ENCODE measurements at places on chromosomes 5 and 9.

DNA sequence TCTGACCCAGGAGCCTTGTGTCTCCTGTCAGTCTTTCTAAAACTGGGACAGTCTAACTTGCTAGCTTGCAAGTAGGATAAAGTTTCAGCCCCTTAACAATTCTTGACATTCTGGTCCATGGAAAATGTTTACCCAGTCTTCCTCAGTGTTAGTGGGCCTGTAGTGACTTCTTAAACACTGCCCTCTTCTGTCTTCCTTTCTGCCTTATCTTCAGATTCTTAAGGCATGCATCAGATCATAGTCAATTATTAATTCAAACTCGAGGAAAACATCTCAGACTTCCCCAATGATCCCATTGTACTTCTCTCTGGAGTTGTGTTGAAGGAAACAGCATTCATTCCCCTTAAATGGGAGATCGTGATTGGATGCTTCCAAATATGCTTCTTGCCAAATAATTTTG lies 1199.8 kb downstream of the DTWD2 start:
- no peak for DNase-seq

- DNase-seq: no peak
Observed at GRCh38 chr5:149419532-149419858, 40.4 kb upstream of the IL17B start.

DNA sequence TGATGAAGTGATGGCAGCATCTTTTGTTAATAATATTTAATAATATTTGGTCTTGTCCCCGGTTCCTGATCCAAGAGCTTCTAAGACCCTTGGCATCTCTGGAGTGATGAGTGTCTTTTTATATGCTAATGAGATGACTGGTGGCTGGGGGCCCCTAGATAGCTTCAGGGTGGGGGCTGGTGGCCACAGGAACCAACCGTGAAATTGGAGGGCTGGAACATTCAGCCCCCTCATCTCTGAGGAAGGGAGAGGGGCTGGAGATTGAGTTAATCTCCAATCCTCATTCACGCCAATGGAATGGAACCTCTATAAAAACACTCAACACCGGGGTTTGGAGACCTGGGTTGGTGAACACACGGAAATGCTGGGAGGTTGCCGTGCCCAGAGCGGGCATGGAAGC lies 78.2 kb upstream of the RAPGEF1 start:
- no peak for DNase-seq

GRCh38 chr5:160555971-160556631 lies 134.4 kb downstream of the PTTG1 start:
- no peak for DNase-seq

DNA sequence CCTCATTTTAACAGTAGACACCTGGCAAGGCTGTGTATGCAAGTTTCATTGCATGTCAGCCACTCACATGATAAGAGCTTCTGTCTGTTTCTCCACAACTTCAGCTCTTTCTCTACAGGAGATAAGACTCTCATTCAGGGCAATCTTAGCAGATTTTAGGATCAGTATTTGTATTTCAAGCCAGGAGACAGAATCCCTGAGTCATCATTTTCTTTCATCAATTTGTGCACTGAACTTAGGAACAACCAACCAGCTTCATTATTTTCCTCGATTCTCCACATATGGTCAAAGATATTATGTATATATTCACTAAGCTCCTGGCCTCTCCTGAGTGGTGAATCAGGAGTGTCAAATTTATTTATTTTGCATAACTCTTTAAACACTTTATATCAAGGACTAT lies 181.8 kb upstream of the CCNH start:
- no peak for DNase-seq

DNA sequence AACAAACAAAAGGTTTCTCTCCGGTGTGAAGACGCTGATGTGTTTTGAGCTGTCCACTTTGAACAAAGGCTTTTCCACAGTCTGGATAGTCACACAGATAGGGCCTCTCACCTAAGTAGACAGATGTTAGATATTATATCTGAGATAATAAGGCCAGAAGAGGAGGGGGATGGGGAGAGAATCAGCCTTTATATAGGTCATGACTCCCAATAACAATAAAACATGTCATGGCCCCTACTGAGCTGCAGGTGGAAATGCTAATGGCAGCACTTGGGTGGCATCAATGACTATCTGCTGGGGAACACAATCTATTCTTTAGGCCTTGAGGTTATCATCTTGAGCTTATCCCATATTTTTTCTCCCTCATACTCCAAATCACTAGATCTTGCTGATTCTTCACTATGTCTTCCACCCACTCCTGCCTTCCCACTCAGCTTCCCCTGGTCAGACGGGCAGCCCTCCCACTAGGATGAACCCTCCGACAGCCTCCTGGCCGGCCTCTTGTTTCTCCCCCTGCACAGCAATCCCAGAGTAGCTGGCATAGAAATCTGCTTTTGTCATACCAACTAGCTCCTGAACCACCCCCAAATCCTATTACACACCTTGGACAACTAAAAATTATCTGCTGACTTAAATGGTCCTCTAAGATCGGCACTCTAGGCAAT lies 11.5 kb upstream of the SLC35D2 start:
- DNase-seq: no peak

GRCh38 chr9:22238809-22239684 lies 207.6 kb upstream of the DMRTA1 start:
- peak; percentile 34 for DNase-seq

- no peak for DNase-seq
Observed at GRCh38 chr9:127938298-127938690, 640 bp upstream of the DPM2 start.

GRCh38 chr5:72584466-72584865 lies 77.3 kb upstream of the ZNF366 start:
- DNase-seq: no peak
